ENCODE measurements at places on chromosomes 13 and 19. TPM values are rescaled to one million over a fixed set of nuclear protein-coding genes. Genes with fewer than 3 reads are reported as not detected.

DNA sequence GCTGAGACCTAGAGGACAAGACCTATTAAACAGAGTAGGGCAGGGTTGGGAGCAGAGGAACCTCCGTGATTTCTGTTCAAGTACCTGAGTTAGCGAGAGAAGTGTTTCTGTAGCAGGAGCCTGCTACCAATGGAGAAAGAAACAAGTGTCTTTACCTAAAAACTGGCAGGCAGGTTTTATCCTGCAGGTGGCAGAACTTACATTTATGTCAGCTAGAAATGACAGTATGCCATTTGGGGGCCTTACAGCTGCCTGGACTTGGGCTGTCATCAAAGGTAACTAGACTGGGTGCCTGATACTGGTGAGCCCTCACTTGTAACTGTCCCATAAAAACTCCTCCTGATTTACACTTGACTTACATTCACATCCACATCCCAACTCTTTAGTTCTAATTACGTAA, 185.3 kb upstream of the MIR17HG start:
- DNase-seq, result no peak

DNA sequence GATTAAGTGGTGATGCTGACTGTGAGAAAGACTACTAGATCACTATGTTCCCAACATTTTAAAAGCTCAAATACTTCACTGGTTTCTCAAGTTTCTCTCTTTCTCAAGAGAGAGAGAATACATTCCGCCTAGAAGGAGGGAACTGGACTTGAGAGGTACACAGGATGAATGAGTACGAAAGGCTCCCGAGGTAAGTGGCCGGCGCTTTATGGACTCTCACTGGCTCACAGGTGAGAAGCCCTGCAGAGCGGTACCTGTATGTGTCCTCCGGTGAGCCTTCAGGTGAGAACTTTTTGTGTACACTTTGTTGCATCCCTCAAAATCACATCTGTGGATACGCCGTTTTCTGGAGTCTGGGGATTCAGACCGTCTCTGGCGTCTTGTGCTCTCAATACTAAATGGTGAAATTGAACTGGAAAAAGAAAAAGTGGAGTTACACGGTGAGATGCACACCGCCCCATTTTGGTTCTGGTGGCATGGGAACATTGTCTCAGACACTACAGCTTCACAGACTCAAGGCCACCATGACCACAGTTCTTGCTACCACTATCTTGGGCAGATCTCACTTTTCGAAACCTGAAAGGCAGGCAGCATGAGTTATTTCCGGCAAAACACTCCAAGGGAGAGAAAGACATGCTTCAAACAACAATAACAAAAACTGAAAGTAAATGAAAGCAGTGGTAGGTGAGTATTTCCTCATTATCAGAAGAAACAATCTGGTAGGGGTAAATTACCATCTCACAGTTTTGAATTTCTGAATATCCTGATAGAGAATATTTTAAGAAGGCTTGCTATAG, 418.9 kb downstream of the KLF12 start:
- DNase-seq, result no peak

GRCh38 chr19:31718032-31718431, 368.8 kb upstream of the TSHZ3 start:
- DNase-seq, result no peak

DNA sequence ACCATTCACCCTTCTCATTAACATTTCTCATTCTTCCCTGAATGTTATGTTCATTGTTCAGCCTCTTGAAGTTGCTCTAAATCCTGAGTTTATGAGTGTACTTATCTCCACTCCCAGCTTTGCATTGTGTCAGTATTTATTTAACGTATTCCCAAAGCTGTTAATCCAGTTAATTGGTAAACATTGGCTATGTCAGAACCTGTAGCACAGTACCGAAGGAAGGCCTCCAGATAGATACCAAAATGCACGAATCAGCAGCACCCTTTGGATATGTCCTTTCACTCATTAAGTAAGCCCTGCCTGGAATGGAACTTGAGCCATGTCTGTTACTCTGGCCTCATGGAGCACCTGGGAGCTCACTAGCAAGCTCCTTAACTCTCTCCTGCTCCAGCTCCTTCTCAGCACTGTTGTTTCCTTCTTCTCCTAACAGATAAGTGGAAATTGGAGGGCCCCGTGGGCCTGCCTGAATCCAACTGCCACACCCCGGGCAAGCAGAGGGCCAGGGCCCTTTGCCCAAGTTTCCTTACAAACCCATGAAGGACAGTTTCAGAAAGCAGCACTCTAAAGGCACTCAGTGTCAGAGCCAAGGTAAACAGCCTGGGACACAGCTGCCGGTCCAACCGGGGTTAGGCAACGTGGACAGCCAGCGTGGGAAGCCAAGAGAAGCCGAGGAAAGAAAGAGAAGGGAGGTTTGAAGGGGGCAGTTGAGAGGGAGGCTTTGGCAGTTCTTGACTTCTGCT, 155.0 kb upstream of the SERP2 start:
- peak; percentile 79 for DNase-seq

DNA sequence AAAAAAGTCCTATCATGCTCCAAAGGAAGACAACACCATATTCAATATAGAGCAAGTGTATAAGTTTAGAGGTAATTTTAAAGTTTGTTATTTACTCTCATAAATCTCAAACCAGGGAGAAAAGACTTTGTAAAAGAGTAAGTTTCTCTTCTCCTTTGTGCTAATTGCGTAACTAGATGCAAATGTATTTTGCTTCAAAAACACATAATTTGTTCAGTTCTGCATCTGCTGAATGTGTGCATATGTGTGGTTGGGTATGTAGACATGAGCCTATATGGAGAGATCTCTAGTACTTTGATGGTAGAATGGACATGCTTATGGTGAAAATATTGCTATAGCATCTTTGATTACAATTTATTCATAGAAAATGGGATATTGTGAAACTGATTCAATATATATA, 17.8 kb upstream of the MIR17HG start:
- DNase-seq, result no peak

DNA sequence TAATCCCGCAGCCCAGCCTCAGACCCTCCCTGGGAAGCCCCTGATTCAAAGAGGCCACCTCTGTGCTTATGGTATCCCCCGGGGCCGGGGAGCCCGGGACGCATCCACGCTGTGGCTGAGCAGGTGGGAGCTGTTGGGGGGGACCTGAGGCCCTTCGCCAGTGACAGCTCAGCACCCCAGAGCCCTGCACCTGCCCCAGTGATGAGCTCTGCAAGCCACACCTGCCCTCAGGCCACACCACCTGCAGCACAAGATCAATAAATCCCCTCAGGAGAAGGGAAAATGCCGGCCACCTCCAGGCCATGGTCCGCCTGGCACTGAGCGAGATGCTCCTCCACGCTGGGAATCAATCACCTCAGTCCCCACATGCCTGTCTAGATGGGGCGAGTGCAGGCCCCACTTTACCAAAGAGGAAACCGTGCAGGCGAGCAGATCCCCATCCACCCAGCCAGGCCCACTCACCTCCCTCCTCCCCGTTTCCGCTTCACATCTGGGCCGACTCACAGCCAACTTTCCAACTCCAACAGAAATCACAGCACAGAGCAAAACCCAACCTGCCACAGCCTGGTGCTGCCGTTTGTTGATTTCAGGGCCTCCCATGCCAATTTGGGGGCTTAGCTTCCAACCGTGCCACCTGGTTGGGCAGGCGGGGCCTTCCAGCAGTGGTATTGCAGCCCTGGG, 12.8 kb downstream of the MOB3A start:
- peak; percentile 52 for DNase-seq

DNA sequence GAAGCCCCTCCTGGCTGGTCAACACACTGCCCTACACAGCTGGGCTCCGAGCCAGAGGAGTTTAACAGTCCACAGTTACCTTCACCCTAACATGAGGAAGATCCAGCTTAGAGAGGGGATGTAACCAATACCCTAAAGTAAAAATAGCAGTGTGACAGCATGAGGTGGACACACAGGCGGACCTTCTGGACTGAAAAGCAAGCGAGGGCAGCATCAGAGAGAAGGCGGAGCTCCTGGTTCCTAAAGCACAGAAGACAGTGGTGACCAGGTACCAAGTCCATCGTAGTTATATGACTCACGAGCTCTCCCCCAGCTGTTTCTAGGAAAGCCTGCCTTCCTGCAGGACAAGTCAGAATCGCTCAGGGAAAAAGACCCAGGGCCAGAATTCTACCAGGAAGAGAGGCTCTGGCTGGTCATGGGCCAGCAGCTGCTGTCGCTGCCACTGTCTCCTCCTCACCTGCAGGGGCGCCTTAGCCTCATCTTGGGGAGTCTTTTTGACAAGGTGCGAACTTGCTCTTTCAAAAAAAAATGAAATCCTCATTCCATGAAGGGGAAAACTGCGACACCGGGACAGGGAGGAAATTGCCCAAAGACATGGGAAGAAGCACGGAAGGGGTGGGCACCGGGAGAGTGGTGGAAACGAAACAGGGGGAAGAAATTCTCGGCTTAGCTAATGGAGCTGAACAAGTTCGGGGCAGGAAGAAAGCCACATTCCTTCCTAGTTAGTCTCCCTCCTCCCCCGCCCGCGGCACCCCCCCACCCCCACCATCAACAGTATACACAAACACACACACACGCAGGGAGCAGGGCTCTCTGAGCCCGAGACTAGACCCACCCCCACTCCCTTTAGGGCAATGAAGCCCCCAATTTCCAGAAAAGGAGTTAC, 1.7 kb downstream of the ELL start:
- peak; percentile 67 for DNase-seq

GRCh38 chr13:104987621-104988020, 1547.8 kb downstream of the EFNB2 start:
- DNase-seq, result no peak

DNA sequence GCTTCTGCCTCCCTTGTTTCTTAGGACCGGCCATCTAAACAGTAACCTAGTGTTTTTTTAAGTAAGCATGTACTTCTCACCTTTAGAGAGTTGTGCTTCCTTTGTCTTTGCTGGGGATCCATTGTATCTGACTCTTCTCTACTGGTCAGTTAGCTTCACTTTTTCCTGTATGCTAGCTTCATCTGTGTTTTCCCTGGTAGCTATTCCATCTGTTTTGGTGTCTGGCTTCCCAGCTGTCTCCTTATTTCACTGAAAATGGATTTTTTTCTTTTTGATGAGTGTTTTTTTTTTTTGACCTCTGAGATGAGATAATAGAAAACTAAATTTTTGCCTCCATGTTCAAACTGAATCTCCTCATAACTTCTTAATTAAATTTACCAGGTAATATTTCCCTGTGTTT, 637.0 kb upstream of the SLC10A2 start:
- no peak for DNase-seq

DNA sequence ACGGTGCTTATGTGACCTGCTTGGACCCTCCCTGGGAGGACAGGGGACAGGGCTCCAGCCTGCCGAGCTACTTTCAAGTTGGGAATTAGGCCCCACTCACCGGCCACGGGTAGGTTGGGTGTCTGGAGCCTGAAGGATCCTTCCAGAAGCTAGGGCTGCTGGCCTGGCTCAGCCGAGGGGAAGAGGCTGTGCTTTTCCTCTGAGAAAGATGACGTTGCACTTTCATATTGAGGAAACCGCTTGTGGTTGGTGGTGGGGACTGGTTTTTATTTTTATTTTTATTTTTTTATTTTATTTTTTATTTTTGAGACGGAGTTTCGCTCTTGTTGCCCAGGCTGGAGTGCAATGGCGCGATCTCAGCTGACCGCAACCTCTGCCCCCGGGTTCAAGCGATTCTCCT, at the start of gene TMEM150B:
TSS of gene TMEM150B (minus strand) at position 170 of the 400 bp plus-strand sequence. CDS start 4,305 bp downstream, outside the sequence.
- no peak for DNase-seq

GRCh38 chr19:30565636-30566035, 193.5 kb downstream of the ZNF536 start:
- DNase-seq, result no peak

DNA sequence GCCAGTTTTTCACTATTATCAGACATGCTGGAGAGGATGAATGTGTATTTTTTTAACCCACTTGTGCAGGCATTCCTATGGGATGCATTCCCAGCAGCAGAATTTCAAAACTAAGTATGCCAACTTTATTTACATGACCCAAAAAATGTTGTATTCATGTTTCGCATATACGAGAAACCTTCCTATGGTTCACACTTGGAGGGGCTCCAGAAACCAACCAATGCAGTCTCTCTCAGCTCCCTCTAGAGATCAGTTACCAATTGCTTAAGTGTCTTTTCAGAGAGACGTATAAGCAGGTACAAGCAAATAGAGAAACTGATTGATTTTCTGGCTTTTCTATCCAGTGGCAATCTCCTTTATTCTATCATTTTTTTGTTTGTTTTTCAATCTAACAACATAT, 5.5 kb upstream of the PTOV1 start:
- no peak for DNase-seq

DNA sequence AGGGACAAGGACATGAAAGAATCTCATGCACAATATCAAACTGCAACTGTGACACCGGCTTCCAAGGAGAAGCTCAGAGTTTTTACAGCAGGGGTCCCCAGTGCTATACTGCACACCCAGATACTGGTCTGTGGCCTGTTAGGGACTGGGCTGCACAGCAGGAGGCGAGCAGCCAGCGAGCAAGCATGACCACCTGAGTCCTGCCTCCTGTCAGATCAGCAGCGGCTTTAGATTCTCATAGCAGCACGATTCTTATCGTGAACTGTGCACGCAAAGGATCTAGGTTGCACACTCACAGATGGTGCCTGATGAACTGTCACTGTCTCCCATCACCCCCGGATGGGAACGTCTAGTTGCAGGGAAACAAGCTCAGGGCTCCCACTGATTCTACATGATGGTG, 13.1 kb upstream of the CD22 start:
- DNase-seq, result no peak

- no peak for DNase-seq
Observed at GRCh38 chr19:31340042-31341025, 8.9 kb downstream of the TSHZ3 start.

GRCh38 chr13:105937451-105937850, 598.0 kb downstream of the EFNB2 start:
- DNase-seq, result no peak

GRCh38 chr19:30386551-30387143, 14.5 kb downstream of the ZNF536 start:
- DNase-seq, result no peak

- DNase-seq, result no peak
Observed at GRCh38 chr13:112903071-112903577, 65.9 kb upstream of the MCF2L start.

GRCh38 chr13:86476656-86477055, 677.4 kb upstream of the SLITRK6 start:
- DNase-seq, result no peak

GRCh38 chr13:95099541-95099940, 201.7 kb downstream of the ABCC4 start:
- no peak for DNase-seq

- no peak for DNase-seq
Observed at GRCh38 chr19:48991011-48991609, 2.0 kb downstream of the GYS1 start.

GRCh38 chr13:110426735-110427134, 119.7 kb downstream of the COL4A2 start:
- no peak for DNase-seq

IGFL4 gene
- total RNA-seq, result not detected

PLEKHJ1 gene
- total RNA-seq, result 45.7 TPM

SIGLEC11 gene
- total RNA-seq, result 0.39 TPM

GRIN3B gene
- total RNA-seq, result not detected

TMC4 gene
- total RNA-seq, result 1.1 TPM

MYO16 gene
- total RNA-seq, result 1.6 TPM

ATP4B gene
- not detected for total RNA-seq

ACP7 gene
- total RNA-seq, result not detected

USHBP1 gene
- 6.7 TPM for total RNA-seq

GJA3 gene
- total RNA-seq, result 6.2 TPM
